ENCODE measurements at places on chromosomes 16 and 17.

- no peak for DNase-seq
Measured at GRCh38 chr17:68019336-68019674, 16.2 kb upstream of the KPNA2 start.

GRCh38 chr17:48499248-48499647 is 31.6 kb downstream of the HOXB1 start:
- no peak for DNase-seq

- DNase-seq = no peak
Measured at GRCh38 chr16:7938175-7938574, 605.5 kb downstream of the RBFOX1 start.

DNA sequence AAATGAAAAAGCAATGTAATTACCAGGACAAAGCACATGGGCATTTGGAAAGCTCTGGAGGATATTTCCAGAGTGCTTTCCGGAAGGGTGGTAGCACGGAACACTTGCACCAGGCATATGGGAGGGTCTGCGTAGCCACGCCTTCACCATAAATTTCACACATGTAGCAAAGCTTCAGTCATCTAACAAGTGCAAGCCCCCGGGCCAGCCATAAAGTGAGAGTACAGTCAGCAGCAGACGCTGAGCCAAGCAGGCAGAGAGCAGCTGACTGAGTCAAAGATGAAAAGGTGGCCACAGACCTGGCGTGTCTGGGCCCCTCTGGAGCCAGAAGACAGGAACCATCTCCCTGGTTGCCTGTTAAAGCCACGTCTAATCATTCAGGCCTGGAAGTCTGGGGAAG is 130.6 kb downstream of the SEC14L1 start:
- no peak for DNase-seq

DNA sequence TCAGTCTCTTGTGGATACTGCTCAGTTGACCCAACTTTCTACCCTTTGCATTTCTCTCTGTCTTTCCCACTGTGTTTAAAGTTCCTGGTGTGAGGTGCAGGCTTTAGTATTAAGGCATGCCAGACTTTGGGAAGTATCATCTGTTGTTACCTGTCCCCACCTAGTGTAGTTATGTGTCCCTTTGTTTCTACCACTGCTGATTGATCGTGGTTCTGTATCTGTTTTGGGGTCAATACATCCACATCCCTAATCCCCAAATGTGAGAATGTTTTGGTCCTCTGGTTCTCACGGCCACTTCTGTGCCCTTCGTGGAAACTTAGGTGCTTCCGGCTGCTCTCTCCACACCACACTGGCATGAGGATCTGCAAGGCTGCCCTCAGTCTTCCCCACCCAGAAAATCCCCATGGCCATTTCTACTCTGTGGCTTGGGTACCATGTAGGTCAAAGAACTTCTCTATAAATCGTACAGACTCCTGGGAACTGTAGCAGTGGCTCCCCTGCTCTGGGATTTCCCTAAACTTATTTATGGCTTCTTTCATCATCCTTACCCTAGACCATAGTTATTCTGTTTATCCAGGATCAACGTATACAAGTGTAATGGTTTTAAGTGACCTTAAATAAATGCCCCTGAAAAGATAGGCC is 443.2 kb downstream of the XYLT1 start:
- no peak for DNase-seq

DNA sequence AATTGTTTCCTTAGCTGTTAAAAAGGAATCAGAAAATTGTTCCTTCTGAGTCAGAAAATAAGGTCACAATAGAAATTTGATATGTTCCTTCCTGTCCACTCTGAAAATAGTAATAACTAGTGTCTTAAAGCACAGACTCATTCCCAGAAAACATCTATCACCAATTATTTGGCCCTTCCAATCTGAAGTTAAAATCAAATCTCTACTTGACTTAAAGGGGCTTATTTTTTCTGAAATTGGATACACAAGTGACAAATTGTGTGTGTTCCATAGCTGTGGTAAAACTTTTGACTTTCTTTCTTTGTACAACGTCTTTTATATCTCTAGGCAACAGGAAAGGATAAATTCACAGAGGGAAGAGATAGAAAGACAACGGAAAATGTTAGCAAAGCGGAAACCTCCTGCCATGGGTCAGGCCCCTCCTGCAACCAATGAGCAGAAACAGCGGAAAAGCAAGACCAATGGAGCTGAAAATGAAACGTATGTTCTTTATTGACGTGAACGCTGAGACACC is 54.5 kb upstream of the MRC2 start:
- DNase-seq = no peak

GRCh38 chr16:27406511-27407128 is 4.6 kb downstream of the IL21R start:
- DNase-seq = no peak

DNA sequence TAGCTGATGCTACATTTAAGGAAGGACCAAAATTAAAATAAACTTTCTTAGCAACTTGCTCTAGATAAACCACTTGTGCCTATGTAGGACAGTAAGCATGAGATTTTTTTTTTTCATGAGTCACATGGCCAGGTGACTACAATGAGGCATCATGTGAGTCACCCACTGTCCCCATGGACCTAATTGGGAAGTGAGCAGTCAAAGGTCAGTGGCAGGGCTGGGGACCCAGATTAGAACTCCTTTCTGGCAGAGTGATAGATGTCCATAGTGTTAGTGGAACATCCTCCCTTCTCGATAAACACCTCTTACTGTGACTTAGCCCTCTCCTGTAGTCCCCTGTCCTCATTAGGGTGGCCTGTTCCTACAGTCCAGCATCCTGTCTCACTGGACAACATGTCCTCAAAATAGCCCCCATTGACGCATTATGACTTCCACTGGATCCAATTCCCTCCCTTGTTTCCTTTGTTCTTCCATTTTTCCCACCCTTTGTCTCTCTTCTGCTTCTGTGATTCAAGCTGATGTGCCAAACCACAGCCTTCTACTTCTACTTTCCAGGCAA is 12.4 kb downstream of the ITGB3 start:
- DNase-seq = no peak

DNA sequence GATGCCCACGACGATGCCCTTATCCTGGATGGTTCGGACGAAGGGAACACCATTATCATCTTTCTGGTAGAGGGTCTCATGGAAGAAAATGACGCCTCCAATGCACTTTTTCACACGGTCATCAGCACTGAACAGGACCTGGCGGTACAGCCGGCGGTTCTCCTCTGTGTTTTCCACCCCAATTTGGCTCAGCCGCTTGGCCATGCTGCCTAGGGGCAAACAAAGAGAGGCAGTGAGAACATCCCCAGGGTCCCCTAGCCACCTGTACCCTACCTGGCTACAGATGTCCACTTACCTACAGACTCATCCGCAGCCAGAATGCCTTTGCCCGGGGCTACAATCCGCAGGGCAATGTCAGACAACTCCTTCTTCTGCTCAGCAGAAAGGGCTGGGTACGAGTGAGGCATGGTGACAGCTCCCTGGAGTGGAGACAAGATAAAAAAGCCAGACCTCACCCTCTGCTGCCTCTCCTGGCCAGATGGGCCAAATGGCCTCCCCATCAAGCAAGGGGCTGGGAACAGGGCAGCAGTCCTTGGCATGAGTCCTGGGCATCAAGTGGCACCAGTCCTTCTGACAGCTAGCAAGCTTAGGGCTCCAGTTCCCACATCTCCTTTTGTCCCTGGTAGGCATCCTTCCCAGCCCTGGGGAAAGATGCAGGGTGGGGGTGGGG is 1.4 kb downstream of the ALDOC start:
- no peak for DNase-seq
